ENCODE measurements at places on chromosomes 5 and 9.
A peak's percentile ranks its signal among the peaks of the same experiment; 100 is the strongest.

DNA sequence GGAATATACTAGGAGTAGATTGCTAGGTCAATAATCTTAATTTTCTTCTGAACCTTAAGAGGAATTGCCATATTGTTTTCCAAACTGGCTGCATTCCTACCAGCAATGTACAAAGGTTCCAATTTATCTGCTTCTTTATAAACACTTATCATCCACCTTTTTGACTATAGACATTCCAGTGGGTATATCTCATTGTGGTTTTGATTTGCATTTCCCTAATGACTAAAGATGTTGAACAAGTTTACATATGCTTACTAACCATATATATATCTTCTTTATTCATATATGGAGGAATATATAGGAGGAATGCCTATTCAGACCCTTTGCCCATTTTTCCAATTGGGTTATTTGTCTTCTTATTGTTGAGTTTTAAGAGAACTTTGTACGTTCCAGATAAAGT lies 7.6 kb downstream of the DNAJC18 start:
- DNase-seq: no peak

DNA sequence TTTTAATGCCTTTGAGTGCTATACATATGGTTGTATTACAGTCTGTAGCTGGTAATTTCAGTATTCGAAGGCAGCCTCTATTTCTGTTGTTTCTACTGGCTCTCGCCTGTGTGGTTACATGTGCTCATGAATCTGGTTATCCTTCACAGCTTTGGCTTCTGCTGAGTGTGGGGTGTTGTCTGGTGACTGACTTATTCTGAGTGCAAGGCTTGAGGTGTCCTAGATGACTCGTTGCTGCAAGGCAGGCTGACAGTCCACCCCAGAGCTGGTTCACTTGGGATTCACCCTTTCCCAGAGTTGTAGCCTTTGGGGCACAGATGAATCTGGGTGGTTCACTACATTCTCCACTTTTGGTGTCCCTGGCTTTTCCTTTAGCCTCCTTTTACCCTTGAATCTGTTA lies 41.4 kb downstream of the PDE8B start:
- no peak for DNase-seq

- no peak for DNase-seq
Observed at GRCh38 chr9:85431339-85432102, 310.2 kb downstream of the AGTPBP1 start.

GRCh38 chr5:181149806-181150733 lies 2.7 kb downstream of the OR2V2 start:
- DNase-seq: no peak

DNA sequence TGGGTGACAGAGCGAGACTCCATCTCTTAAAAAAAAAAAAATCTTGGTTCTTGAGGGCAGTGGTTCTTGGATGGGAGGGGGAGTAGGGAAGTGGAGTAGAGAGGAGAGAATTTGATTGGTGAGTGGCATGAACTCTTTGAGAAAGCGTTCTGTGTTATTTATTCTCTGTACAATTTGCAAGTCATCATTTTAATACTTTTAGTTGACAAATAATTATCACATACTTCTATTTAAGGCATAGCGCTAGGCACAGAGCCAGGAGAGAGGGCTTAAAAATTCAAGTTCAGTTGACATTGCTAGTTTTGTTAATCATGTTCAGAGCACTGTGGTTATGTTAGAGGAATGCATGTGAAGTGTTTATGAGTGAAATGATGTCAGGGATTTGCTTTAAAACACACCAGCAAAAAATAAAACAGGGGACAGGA lies 24.6 kb downstream of the HSDL2 start:
- DNase-seq: no peak

DNA sequence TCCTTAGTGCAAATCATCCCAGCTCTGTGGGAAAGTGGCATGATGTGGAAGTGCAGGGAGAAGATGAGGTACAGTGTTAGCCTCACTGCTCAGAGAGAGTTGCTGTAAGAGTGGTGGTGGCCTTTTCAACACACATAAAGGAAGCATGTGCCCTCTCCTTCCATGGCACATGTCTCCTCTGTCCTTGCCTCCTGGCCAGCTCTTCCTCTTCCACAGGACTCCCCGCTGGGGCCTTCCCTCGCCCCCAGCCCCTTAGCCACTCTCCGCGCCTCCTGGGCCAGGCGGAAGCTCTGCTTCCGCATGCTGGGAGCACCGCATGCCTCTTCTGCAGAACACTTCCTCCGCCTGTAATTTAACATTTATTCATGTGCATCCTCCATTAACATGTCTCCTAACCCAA lies 4.8 kb upstream of the KCNMB1 start:
- no peak for DNase-seq

- DNase-seq: no peak
Observed at GRCh38 chr5:1666812-1667588, 132.6 kb downstream of the MRPL36 start.

DNA sequence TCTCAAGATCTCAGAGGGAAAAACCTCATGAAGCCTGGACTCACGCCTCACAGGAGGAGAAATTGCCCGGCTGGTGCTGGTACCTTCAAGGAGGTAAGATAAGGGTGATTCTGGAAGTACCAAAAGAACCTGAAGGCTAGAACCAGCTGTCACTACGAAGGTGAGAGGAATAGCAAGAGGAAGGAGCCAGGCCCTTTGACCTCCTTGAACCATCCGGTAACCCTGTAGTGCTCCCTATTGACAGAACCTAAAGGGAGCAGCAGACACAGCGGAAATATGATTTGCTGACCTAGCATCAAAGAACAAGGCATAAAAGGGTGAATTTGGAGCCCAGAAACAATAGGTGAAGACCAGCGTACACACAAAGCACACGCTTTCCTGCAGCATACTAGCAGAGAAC lies 92.2 kb downstream of the DOCK8 start:
- peak; percentile 33 for DNase-seq

DNA sequence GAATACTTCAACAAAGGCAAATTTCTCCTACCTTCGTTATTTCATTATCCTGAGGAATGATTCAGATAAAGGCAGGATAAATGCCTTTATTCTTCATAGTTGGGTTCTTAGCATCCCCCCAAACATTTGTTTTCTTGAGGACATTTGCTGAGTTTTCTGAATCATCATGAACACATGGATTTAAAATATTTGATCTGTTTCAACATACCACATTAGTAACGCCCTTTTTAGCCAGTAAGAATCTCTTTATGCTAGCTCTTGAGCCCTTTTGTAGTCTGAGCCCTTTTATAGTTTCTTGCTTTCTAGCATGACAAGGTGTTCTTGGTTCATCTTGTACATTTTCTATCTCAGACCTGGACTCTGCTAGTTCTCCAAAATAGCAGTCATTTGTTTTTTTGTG lies 27.9 kb downstream of the SKIC3 start:
- DNase-seq: no peak

GRCh38 chr5:72645064-72645846 lies 138.0 kb upstream of the ZNF366 start:
- no peak for DNase-seq

GRCh38 chr5:142697356-142698255 lies 11.7 kb upstream of the FGF1 start:
- no peak for DNase-seq

DNA sequence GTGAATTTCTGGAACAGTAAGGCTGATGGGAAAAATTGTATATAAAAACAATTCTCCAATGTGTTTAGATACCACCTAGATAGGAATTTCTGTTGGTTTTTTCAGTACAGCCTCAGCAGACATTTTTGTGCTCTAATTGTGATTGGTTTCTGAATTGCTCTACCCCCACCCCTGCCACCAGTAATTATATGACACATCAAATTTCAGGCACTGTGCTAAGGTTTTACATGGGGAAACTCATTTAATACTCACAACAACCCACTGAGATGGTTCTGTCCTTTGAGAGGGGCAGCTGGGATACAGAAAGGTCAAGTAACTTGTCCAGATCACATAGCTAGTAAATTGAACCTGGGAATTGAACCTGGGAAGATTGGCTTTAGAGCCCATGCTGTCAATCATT lies 288.0 kb downstream of the ARHGEF28 start:
- no peak for DNase-seq

DNA sequence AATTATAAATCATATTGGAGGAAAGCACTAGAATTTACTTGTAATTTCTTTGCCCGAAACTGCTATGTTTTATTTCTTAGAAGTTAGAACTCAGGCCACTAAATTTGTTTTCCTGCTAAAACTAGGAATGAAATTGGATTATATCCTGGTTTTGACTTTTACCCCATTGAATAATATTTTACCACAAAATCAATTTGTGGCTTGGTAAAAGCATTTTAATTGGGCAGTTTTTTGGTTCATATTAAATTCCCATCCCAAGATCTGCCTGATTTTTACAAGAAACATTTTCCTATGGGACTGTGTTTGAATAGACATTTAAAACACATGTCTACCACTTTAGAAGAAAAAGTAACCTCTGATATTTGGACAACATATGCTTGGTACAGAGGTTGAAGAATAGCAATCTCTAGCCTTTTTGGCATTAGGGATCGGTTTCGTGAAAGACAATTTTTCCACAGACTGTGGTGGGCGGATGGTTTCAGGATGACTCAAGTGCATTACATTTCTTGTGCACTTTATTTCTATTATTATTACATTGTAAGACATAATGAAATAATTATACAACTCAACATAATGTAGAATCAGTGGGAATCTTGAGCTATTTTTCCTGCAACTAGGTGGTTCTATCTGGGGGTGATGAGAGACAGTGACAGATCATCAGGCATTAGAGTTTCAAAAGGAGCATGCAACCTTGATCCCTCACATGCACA lies 565.6 kb downstream of the PRR16 start:
- DNase-seq: no peak

- no peak for DNase-seq
Observed at GRCh38 chr5:170636206-170636605, 132.4 kb downstream of the KCNIP1 start.

DNA sequence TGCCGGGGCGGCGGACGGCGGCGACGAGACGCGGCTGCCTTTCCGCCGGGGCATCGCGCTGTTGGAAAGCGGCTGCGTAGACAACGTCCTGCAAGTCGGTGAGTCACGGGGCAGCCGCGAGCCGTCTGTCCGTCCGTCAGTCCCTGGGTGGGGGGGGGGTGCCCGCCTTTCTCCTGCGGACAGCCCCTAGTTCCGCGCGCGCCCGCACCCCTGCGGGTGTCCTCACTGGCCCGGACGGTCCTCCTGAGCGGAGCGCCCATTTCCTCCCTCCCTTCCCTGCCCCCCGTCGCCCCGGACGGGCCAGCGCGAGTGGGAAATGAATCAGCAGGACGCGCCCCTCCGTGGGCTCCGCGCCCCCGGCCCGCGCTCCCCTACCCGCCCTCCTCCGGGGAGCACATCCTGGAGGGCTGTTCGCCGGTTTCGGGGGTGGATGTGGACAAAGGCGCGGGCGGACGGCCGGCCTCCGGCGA lies 828 bp downstream of the ZSWIM6 start:
- no peak for DNase-seq

- DNase-seq: no peak
Observed at GRCh38 chr9:69380811-69381210, 55.8 kb downstream of the ENTREP1 start.

- no peak for DNase-seq
Observed at GRCh38 chr9:34744295-34745221, 34.6 kb upstream of the CCL21 start.

GRCh38 chr9:124187311-124187710 lies 70.4 kb upstream of the NEK6 start:
- no peak for DNase-seq

Measured in activated T-cell treated with anti-CD3 and anti-CD28 coated beads for 24 hours (primary cell).